Fibroblast of skin of abdomen (primary cell): ENCODE measurements at places on chromosomes 1 and 21.
A peak's percentile ranks its signal among the peaks of the same experiment; 100 is the strongest.

- DNase-seq = no peak
Measured at GRCh38 chr1:101290119-101290921, 53.5 kb downstream of the S1PR1 start.

GRCh38 chr1:116786049-116786448 lies 31.8 kb downstream of the CD2 start:
- no peak for DNase-seq

- peak; percentile 80 for DNase-seq
Measured at GRCh38 chr1:173356191-173356762, 120.9 kb upstream of the PRDX6 start.

DNA sequence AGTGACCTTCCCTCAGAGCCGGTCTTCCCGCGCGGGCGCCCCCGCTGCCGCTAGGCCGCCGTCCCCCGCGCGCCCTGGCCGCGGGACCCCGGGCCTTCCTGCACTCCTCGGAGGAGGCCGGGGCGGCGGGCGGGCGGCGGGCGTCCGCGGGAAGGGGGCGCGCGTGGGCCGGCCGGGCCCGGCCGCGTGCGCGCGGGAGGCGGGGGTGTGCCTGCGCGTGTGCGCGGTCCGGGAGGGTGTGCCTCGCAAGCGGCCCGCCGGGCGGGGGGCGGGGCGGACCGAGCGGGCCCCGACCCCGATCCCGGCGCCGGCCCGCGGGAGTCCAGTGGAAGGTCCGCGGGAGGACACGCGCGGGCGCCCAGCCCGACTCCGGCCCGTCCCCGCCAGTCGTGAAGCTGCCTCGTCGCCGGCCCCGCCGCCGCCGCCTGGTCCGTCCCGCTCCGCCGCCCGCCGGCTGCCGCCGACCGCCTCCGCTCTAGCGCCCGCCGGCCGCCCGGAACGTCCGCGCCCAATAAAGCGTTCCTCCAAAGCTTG lies 438 bp downstream of the MRPS6 start:
- no peak for DNase-seq

GRCh38 chr1:30095051-30095450 lies 628.3 kb downstream of the MATN1 start:
- DNase-seq = no peak

- no peak for DNase-seq
Measured at GRCh38 chr1:192445241-192445640, 128.4 kb downstream of the RGS21 start.

DNA sequence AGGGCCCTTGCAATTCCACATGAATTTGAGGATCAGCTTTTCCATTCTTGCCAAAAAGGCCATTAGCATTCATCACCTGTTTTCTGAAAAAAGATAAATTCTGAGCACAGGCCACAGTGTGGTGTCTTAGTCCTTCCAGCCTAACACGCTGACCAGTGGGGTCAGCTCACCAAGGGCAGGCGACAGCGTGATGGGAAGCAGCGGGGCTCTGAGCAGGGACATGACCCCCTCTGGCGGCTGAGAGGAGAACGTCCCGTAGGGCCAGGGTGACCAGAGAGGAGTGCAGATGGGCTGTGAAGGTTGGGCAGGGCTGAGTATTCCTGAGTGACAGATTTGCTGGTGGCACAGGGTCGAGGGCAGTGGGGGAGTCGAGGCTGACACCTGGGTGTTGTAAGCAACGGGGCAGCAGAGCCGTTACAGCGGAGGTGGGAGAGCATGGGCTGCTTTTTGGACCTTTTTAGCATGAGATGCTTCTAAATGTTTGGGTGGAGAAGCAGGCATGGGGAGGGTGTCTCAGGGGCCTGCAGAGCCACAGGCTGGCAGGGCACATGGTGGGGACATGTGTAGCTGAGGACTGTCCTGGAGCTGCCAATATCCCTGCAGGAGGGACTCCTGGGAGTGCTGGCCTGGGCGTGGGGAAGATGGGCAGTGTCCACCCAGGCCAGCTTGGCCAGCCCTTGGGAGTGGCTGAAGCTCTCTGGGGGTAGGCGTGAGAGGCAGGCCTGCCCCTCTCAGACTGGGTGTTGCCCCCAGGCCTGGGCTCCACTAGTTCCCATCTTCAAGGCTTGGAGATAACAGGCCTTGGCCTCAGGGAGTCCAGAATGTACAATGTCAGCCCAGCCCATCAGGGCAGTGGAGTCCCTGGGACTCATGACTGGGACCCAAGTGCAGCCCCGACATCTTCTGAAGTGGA lies 8.6 kb upstream of the CALML6 start:
- DNase-seq = peak; percentile 64

DNA sequence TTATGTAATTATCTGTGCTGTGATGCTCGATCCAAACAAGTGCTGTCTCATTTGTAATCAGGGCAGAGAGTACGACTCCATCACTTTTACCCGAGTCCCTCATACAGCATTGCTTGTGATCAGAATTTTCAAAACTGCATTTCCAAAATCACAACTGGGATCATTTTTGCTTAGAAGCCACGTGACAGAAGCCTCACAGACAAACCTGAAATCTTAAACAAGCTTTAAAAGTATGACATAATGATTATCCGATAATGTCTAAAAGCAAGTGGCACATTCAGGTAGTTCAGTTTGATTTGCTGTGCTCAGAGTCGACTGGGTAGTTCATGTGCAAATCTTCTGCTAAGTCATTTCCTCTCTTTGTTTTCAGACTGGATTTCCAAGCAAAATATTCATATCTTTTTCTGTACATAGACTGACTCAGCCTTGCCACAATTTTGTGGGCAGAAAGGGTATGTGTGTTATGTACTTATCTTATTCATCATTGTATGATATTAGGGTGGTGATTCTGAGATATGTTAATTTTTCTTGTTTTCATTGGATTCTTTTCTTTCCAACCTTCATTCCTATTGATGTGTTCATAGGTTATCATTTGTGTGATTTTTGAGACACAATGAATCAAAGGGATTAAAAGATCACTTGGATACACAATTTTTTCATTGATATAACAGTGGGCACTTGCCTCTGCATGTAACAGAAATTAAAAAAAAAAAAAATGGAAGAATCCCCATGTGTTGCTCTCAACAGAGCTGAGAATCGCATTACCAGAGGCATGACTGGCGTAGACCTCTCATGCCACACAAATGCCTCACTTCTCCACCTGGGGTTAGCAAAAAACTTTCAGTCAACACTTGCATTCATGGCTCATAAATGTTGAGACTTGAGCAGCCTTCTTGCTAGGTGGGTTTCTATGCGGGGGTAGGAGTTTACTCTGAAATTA lies 355.7 kb downstream of the LTN1 start:
- DNase-seq = peak; percentile 91

DNA sequence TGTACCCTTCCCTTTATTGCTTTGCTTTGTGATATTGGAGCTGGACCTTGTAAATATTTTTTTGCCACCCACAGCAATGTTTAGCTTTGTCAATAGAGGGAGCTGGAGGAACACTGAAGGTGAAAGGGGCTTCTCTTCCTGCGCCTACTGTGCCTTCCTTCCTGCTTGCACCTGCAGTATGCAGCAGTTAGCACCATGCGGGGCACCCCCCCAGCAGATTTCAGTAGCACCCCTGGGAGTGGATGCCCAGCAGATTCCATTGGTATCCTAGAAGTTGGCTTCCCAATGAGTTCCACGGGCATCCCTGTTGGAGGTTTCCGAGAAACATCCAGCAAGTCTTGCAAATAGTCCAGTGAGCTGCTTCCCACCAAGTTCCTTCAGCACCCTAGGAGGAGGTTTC lies 25.6 kb downstream of the S100A10 start:
- no peak for DNase-seq

GRCh38 chr1:74811436-74812179 lies 78.7 kb downstream of the TYW3 start:
- peak; percentile 17 for DNase-seq

DNA sequence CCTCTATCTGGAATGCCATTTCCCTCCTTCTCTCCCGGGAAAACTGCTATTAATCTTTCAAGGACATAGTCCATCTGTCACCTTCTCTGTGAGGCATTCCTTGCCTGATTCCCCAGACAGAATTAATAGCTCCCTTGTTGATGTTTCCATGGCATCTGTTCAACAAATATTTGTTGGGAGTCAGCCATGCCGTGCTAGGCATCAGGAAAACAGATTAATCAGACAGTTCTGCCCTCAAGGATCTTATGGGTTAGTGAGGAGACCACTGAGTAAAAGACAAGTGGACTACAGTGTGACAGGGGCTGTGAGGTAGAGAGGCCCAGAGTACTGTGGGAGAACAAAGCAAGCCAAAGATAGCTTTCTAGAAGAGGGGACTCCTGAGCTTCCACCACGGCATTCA lies 11.4 kb upstream of the MAGOH start:
- peak; percentile 50 for DNase-seq

DNA sequence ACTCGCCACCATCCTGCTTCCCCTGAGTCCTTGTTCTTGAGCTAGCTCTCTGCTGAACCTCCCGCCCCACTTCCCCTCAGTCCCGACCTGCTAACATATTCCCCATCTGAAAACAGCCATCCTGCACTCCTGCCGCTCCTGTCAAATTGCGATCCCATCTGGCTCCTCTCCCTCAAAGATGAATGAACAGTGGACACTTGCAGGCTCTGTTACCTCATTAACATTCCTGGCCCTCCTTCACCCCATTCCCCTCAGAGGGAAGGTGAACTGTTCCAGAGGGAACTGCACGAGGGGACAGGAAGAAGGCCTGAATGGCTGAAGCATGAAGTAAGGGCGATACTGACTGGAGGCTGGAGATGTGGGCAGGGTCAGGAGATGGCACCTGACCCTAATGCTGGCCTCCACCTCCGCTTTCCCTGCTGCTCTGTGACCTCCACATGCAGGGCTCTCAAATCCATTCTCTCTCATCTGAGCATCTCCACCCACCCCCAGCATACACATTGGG lies 7.4 kb upstream of the CELSR2 start:
- peak; percentile 25 for DNase-seq

GRCh38 chr1:24463776-24464735 lies 38.6 kb upstream of the RCAN3 start:
- DNase-seq = peak; percentile 43

DNA sequence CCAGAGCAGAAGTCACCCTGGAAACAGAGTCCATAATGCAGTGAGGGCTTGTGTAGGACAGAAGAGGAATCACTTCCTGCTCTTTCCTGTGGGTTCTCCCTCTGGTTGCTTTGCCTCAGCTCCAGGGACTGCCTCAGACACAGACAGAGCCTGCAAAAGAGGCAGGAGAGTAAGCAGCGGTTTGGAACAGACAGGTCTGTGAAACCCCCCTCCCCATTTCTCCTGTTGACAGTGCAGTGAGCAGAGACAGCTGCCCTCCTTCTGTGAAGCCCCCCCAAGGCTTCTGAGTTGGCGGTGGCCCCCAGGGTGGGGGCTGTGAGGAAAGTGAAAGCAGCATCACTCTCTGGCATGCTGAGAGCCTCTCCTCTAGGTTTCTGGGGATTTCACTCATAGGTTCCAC lies 53.0 kb downstream of the MAB21L3 start:
- peak; percentile 16 for DNase-seq

DNA sequence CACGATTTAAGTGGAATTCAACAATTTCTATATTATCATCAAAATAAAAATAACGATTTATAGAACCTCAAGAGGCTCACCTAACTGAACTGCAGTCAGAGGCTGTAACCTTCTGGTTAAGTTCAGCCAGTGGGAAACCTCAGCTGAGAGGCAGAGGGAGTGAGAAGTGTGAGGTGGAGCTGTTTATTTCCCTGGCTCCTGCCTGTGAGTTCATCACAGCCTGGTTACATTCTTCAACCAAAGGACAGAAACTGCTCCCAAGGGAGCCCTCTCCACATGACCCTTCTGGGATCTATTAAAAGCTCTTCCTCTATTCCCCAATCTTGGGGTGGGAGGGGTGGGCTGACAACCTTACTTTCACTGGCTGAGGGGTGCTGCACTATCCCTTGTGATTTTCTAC lies 22.2 kb downstream of the DYNLT5 start:
- DNase-seq = no peak

DNA sequence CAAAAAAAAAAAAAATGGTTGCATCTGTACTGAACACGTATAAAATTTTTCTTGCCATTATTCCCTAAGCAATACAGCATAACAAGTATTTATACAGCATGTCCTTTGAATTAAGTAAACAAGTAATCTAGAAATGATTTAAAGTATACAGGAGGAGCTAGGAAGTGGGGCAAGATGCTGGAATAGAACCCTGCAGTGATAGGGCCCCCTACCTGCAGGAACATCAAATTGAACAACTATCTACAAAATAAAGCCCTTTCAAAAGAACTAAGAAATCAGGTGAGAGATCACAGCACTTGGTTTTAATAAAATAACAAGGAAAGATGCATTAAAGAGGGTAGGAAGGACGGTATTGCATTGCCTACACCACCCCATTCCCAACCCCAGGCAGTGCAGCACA lies 10.9 kb downstream of the TSHB start:
- no peak for DNase-seq

DNA sequence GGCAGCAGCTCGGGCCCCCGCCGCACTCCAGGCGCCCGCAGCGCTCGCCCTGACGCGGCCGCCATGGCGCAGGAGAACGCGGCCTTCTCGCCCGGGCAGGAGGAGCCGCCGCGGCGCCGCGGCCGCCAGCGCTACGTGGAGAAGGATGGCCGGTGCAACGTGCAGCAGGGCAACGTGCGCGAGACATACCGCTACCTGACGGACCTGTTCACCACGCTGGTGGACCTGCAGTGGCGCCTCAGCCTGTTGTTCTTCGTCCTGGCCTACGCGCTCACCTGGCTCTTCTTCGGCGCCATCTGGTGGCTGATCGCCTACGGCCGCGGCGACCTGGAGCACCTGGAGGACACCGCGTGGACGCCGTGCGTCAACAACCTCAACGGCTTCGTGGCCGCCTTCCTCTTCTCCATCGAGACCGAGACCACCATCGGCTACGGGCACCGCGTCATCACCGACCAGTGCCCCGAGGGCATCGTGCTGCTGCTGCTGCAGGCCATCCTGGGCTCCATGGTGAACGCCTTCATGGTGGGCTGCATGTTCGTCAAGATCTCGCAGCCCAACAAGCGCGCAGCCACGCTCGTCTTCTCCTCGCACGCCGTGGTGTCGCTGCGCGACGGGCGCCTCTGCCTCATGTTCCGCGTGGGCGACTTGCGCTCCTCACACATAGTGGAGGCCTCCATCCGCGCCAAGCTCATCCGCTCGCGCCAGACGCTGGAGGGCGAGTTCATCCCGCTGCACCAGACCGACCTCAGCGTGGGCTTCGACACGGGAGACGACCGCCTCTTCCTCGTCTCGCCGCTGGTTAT lies 2.8 kb downstream of the KCNJ9 start:
- no peak for DNase-seq

DNA sequence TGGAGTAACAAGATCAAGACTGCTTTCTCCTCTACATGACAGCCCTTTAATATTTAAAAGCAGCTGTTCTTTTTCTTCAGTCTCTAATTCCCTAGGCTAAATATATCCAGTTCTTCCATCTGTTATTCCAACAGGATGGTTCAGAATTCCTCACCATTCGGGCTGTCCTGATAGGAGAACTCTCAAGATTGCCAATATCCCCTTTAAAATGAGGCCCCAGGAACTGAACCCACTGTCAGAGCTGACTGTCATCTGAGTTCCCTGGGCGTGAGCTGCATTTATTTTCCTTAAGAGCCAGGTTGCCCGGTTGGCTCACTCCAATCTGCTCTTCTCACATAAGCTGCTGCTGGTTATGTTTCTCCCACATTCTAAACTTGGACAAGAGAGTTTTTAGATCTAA lies 177.6 kb downstream of the MIS18A start:
- DNase-seq = no peak

GRCh38 chr1:65992831-65993271 lies 200.2 kb downstream of the PDE4B start:
- no peak for DNase-seq
